ENCODE measurements at places on chromosomes 7 and 10.

DNA sequence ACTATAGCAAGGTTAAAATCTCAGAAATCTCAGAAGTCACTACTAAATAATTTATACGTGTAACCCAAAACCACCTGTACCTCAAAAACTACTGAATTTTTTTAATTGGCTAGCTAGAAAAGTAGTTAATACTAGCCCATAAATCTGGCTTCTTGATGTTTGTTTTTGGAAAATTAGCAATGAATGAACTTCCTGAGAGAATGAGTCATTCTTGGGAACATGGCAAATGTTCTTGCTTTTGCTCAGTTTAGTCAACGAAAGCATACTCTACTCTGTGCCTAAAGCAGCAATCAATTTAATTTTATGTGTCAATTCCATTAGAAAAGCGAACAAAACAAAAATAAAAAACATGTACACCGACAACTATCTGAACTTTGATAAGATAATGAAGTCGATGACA is 69.2 kb downstream of the SEMA3E start:
- DNase-seq, result no peak

DNA sequence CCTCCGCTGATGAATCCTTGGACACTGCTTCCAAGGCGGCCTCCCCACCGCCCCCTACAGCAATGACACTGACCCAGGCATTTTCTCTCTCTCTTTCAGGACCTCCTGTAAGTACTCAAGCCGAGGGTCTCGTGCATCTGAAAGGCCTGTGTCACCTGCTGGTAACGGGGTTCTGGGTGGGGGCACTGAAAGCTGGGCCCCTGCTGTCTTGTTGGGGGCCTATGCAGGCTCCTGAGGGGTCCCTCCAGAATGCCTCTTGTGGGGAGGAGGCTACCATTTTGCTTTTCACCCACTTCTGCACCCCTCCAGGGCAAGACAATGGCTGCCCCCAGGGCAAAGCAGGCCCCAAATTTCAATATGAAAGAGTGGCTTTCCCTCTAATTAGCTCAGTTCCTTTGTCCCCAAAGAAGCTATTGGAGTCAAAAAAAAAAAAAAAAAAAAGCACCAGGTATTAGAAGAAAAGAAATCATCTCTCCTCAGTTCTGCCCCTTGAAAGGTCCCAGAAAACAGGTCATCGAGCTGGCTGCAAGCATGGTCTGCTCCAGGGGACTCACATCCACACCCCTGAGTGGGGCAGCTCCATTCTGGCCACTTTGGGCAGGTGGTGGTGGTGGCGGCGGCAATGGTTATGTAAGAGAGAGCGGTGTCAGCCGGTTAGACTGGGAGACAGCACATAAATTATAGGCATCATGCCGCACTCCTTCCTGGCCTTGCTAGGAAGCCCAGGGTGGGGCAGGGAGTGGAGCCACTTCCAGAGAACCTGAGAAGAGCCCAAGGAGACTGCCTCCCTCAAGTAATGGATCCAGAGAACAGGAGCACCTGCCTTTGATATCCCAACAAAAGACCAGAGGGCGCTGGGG is 66.2 kb downstream of the COL13A1 start:
- no peak for DNase-seq

DNA sequence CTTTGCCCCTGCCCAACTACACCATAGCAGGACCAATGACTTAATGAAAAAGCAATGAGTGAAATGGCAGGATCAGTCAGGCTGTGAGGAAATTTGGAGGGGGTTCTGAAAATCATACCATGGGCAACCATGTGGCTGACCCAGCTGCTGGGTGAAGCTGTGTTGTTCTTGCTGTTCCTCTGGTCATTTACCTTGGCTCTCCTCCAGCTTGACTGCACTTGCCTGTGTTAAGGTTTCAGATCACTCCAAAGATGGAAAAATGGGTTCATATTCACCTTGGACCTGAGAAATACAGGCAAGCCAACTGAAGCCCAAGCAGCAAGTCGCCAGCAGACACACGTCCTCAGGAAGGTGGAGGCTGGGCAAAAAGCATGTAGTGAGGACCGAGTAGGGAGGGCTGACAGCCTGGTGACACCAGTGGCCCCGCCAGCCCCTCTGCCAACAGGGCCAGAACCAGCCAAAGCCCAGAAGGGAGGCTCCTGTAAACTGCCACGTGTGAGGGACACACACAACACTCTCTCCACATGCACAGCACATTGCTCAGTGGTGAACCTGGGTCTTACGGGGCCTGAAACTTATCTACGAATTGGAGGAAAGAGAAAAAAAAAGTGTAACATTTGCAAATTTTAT is 40.1 kb downstream of the PARP12 start:
- peak; percentile 38 for DNase-seq

DNA sequence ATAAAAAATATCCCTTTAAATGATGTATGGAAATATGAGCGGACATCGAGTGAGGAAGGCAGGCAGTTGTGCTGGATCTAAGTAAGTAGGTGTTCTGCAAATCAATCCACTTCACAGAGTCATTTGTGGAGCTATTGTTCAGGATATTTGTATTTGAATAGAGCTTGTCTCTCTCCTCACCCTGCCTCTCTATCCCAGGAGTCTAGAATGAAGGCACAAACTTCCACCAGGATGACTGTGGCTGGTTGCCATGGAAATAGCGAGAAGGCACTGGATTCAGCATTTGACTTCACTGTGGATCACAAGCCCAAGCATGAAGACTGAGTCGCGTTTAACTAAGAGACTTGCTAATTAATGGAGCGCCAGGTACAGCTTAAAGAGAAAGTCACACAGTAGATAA is 53.2 kb downstream of the NPY start:
- DNase-seq, result no peak

- DNase-seq, result no peak
Measured at GRCh38 chr7:101134399-101134980, 7.6 kb downstream of the SERPINE1 start.

DNA sequence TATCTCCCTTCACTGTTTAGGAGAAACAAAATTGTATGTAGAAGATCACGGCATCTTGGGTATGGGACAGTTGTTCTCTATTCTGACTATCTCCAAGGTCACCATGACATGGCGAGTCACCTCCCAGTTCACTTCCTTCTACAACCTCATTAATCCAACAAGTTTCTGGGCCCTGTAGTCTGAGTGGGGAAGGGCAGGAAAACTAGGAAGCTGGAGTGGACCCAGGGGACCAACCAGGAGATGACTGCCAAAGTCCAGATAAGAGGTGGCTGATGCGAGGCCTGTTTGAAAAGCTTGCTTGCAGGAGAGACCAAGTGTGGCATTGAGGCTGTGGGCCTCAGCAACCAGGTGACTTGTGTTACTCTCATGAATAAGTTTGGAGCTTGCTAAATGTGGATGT is 584.9 kb downstream of the TNS3 start:
- DNase-seq, result no peak

- no peak for DNase-seq
Measured at GRCh38 chr7:101884671-101885596, 67.5 kb downstream of the CUX1 start.

Data from T47D (cell line).